CD14-positive monocyte (primary cell): ENCODE measurements at places on chromosomes 2 and 18.
A peak's percentile ranks its signal among the peaks of the same experiment; 100 is the strongest.

- DNase-seq: no peak
Observed at GRCh38 chr2:23078784-23079434, 306.1 kb upstream of the KLHL29 start.

DNA sequence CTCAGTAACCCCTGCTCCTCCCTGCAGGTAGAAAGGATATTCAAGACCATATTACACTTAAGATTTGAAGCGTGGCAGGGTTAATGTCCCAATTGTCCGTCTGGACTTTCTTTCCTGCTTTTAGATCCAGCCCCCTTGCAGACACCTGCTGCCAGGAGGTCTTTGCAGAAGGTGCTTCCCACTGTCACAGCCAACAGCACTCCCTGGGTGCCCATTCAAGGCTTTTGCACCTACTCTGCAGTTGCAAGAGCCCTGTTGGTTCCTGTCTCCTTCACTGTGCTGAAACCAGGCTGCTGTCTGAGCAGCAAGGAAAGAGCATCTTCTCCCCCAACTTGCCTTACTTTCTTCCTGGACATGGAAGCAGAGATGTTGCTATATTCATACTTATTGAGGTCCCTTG is 1043.0 kb upstream of the POU3F3 start:
- DNase-seq: no peak

DNA sequence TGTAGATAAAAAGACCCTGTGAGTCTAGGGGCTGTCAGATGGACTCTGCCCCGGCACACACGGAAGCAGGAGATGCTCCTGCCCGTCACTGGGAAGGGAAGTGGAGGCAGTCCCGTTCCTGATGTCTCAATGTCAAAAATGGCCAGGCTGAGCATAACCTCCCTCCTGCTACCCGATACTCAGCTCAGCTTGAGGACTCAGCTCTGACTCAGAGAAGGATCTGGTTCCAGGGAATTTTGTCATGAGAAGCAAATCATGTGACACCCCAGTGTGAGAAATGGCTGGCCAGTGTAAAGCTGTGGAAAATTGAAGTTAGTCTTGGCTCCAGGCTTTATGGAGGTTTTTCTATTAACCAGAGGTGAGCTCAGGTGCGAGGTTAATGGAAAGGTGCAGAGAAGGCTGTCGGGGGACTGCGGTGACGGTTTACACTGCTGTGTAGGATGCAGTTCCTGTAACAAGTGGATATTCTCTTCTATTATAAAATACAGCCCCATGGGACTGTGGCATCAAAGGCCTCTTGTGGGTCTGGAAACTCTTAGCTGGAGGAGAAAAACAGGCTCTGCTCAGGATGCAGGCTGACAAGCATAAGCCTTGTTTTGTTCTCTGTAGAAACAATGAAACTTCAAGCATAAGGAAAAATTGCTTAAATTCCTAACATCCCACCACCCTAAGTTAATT is 24.7 kb upstream of the AGAP1 start:
- no peak for DNase-seq

DNA sequence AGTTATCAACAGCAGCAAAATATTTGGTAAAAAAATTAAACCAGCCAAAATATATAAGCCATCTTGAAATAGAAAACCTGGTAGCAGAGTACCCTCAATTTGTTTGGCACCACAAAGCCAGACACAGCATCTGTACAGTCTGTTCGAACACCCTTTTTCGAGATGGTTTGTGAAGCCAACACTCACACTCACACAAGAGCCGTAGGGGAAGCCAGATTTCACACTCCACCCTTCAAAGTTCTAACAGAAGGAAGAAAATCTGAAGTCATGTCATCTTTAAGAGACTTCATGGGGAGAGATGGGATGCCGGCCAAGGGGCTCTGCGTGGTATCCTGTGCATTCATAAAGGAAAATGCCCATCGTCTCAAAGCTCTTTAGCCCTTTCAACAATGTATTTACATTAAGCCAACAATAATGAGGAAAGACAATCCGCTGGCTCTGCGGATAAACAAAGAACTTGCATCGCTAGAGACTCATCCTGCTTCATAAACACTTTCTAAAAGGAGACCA is 451.5 kb upstream of the CHST9 start:
- DNase-seq: no peak

DNA sequence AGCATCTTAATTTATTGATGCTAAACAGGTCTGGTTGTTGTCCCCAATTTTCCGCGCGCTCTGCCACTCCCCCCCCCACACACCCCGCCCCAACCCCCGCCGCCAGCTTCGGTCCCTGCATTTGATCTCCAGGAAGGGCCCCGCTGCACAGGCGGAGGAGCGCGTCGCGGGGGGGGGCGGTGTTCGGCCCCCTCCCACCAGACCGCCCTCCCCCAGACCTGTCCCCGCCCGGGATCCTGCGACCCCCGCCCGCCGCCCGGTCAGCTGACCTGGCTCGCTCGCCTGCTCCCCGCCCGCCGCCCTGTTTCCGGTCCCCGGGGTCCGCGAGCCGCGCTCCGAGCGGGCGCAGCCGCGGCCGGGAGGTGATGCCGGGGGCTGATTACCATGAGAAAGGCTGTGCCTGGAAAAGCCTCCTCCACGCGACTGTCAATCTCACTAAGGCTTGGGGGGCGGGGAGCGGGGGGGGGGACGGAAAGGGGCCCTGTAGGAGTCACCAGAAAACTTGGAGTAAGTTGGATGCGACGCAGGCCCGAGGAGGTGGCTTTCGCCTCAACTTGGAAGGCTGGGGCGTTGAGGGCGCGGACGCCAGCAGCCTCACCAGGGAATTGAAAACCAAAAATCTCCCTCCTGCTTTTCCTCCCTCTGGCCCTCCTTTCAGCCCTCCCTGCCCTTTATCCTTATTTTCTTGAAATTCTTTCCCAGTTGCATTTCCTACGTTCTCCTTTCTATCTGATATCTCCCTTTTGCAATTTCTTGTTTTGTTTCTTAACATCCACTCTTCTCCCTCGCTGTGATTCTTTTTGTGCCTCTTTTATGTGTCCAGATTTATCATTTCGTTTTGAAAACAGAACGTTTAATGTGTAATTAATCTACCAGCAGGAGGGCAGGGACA is 4.4 kb upstream of the ZEB2 start:
- no peak for DNase-seq

- no peak for DNase-seq
Observed at GRCh38 chr2:107027205-107027604, 141.2 kb upstream of the ST6GAL2 start.

DNA sequence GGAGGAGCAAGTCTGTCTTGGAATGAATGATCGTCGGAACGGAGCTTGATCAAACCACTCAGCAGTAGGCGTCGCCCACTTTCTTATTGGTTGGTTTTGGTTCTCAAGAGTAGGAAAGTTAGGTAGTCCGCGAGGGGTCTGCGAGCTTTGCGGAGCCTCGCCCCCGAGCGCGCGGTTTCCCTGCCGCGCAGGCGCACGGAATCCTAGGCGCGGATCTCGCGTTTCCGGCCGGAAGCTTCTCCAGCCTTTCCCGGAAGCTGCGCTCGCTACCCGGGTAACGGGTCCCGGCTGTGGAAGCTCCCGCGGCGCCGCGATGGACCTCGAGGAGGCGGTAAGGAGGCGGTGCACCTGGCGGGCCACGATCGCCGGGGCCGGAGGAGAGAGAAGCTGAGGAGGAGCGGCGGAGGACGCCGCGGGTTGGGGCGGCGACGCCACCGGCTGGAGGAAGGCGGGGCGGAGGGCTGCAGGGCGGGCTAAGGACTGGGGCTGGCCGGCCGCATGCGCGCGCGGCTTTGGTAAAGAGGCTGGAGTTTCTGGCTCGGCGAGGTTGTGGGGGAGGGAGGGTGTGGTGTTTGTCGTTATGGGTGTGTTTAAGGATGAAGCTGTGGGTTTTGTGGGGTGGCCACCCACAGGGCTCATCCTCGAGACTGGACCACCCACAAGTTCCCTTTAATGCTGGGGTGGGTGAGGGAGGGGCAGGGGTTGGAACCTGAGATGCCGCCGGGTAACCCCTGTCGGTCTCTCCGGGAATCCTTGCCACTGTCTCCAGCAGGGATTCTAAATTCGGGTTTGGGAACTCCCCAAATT is at the start of gene TAF1B:
TSS of gene TAF1B (plus strand) at position 246 of the 807 bp plus-strand sequence. CDS start at position 314, 68 bp downstream.
- peak; percentile 70 for DNase-seq

- DNase-seq: peak; percentile 18
Observed at GRCh38 chr2:15939556-15939853, 845 bp upstream of the MYCN start.

- DNase-seq: no peak
Observed at GRCh38 chr2:149743842-149744448, 156.4 kb upstream of the MMADHC start.

DNA sequence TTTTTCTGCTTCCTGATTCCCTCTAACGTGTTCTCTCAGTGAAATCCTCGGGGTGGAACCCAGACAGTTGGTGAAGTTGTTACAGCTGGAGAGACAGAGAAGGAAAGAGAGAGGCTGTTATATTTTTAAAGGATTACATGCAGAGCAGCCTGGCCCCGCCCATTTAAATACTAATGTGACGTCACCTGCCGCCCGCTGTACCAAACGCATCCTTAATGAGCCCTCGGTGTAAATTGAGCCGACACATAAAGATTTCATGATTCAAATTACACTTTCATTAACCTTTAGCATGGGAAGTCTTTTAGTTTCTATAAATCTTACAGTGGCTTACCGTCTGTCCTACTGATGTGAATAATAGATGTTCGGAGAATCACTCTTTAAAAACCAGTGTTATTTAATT is 164.0 kb upstream of the SIX3 start:
- no peak for DNase-seq

DNA sequence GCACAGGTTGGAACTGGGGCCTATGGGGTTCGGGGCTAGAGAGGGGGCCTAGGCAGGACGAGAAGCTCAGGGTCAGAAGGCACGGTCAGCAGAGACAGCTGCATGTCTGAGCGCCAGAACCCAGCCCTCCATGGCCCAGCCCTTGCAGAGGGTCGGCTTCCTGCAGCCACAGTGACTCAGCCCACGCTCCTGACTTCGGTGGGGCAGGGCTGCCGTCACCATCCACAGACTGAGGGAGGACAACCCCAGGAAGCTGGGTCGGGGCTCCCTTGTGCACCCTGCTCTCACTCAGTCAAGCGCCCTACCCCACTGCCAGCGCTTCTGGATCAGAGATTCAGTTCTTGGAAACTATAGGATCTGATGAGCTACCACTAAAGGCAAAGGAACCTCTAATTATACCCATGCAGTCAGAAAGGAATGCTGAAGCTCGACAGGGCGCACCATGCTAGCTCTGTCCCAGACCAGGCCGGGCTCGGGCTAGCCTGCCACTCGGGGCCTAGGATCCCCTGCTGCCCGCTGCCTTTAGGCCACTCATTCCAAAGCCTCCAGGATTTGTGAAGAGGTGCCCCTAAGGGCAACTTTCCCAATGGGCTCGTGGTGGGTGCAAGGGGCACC is 3.0 kb downstream of the ACTR1B start:
- DNase-seq: no peak

DNA sequence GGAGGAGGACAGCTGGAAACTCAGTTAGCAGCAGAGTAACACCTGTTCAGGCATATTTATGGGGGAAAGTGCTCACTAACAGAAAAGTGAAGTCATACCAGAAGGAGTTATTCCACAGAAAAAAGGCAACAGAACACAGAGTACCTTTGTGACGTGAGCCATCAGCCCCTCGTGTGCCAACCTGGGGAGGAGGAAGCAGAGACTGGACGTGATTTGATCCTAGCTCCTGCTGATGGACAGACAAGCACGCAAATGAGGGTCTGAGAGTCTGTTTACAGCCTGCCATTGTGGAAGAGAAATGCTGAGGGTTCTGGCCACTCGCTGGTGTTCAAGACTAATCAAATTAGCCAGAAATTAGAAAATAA is 120.7 kb downstream of the ZNF521 start:
- DNase-seq: no peak

- DNase-seq: no peak
Observed at GRCh38 chr2:165610591-165611029, 141.1 kb downstream of the CSRNP3 start.

DNA sequence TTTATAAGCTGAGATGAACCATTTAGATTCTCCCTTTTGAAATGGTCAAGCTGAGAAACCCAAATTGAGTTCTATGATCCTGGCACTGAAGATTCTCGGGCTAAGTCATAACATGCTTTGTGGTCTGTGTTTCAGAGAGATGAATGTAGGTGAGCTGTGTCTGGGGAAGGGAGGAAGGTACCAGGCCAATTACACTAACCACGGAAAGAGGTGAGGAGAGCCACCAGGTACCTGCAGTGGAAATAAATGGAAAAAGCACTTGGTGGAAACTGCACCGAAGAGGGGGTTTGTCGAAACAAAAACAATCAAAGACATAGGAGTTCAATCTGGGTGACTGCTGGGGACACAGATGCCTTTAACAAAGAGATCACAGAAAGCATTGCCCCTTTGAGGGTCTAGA is 963 bp upstream of the MRPL44 start:
- DNase-seq: no peak

DNA sequence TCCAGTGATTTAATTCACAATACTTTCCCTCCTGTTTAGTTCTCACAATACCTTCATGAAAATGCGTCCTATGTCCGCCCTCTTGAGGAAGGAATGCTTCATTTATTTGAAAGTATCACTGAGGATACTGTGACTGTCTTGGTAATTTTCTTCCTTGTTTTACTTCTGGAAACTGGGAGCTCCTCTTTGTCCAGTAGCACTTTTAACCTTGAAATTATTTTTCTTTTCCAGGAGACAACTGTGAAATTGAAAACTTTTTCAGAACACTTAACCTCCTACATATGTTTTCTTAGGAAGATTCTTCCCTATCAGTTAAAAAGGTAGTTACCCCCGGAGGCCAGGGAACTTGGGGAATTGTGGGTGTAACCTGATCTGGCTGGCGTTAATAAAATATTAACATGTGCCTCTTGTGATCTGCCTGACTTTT is 58.9 kb upstream of the STON1 start:
- DNase-seq: no peak

- DNase-seq: no peak
Observed at GRCh38 chr18:45155526-45155925, 459.8 kb upstream of the SLC14A2 start.
